Stomach (tissue), 19 donors: ENCODE measurements at places on chromosomes 5 and 9. TPM values are rescaled to one million over a fixed set of nuclear protein-coding genes. Genes with fewer than 3 reads are reported as not detected.

- DNase-seq, result no peak
These were observed 30.1 kb downstream of the GALNT10 start for GRCh38 chr5:154220625-154221024.

GRCh38 chr5:141846031-141846430 lies 32.2 kb downstream of the PCDH1 start:
- DNase-seq, result peak; percentile 40

GRCh38 chr9:137963525-137963924 lies 85.9 kb downstream of the CACNA1B start:
- DNase-seq, result no peak

DNA sequence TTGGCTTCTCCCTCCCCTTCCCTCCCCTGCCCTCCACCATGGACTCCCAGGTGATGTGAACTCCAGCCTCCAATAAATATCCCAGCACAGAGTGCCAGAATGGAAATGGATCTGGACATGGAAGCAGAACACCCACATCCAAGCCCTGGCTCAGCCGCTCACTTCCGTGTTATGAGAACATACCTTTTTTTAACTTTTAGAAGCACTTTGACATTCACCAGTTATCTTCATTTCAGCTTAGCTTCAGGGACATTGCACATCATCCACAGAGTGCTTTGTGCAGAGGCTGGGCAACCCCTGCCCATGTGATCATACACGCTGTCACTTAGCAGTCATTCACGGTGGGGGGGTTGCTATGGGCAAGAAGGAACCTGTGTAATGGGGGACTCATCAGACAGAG lies 9.1 kb downstream of the AFAP1L1 start:
- DNase-seq, result no peak

DNA sequence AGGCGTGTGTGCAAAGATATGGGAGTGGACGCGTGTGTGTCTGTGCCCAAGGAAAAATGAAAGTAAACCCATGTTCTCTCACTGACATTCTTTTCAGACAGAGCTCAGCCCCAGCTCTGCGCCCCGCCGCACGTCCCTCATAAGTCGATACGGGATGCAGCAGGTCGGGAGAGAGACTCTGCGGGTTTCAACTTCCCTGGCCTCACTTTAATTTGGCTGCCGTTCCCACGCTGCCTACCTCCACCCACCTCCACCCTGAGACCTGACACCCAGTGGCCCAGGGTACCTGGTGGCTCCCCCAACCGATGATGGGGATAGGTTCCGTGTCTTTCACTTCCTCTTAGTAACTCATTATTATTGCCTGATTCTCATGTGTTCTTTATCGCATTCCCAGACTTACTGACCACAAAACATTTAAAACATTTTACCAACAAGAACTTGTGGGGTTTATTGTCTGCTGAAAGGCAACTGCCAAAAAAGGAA lies 19.4 kb downstream of the LHX2 start:
- DNase-seq, result no peak

- DNase-seq, result peak; percentile 63
These were observed 153.7 kb downstream of the TLE1 start for GRCh38 chr9:81535542-81536241.

DNA sequence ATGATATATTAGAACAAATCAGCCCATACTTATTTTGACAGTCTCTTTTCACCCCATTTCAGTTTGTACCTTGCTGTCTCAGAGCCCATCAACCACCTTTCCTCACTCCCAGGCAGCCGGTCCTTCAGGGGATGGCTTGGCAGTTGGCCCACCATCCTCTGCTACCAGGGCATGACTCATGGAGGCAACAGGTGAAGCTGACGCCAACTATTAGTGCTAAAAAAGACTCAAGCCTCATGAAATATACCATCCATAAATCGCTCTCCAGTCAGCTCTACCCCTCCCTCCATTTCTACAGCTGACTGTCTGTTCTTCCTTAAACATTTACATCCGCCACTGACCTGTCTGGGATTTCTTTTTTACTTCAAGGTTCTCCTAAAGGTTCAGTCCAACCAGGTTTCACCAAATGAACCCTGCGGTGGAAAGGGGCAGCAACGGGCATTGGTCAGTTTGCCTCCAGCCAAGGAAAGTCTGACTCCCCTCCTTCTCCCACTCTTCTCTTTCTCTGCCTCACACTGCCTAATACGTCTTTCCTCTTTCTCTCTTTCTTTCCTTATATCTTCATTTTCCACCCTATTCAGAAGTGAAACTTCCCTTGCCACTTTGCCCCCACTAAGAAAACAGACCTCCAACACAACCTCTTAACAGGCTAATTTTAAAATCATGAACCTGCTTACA lies 439.1 kb downstream of the RAB3C start:
- DNase-seq, result peak; percentile 35

DNA sequence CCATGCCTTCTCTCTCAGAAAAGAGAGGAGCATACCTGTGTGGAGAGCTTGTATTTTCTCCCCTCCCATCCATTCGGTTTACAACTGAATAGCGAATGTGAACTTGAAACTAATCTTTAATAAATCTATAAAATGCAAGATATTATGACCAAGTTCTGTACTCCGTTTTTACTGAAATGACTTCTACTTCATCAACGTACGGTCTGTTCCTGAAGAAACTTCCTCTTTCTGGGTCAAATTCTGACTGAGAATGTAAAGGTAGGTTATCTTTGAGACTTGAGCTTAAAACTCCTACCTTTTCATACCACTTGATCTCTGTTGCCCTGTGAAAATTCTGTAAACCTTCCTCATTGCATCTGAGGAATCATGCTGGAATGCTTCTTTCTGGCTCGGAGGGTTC lies 4.2 kb upstream of the CTNNAL1 start:
- no peak for DNase-seq

- no peak for DNase-seq
These were observed 624.2 kb downstream of the KCTD16 start for GRCh38 chr5:144794922-144795321.

- DNase-seq, result no peak
These were observed 236.5 kb downstream of the ICE1 start for GRCh38 chr5:5658889-5659465.

The HTR1A gene
- total RNA-seq, result not detected

The MYMK gene
- not detected for total RNA-seq

The SPINK7 gene
- total RNA-seq, result not detected
